ENCODE measurements at places on chromosomes 1 and 21. TPM values are rescaled to one million over a fixed set of nuclear protein-coding genes. Genes with fewer than 3 reads are reported as not detected.

Gene KAZN
- total RNA-seq: 12.6 TPM

Gene PRKCZ
- total RNA-seq: 3.0 TPM

Gene KIF17
- 0.60 TPM for total RNA-seq

Gene LRRC39
- not detected for total RNA-seq

Gene CDC7
- total RNA-seq: 2.5 TPM
